ENCODE measurements at places on chromosomes 3 and 15. TPM values are rescaled to one million over a fixed set of nuclear protein-coding genes. Genes with fewer than 3 reads are reported as not detected.

Gene GPR160
- total RNA-seq: 5.0 TPM

Gene C2CD4A
- not detected for total RNA-seq

Gene FETUB
- not detected for total RNA-seq

Gene SENP5
- 37.0 TPM for total RNA-seq

Gene MED12L
- 0.76 TPM for total RNA-seq

Gene CCR9
- total RNA-seq: 0.08 TPM

Gene TRAIP
- total RNA-seq: 32.9 TPM

Gene GCHFR
- 50.6 TPM for total RNA-seq

Gene RAB5A
- 57.8 TPM for total RNA-seq

DNA sequence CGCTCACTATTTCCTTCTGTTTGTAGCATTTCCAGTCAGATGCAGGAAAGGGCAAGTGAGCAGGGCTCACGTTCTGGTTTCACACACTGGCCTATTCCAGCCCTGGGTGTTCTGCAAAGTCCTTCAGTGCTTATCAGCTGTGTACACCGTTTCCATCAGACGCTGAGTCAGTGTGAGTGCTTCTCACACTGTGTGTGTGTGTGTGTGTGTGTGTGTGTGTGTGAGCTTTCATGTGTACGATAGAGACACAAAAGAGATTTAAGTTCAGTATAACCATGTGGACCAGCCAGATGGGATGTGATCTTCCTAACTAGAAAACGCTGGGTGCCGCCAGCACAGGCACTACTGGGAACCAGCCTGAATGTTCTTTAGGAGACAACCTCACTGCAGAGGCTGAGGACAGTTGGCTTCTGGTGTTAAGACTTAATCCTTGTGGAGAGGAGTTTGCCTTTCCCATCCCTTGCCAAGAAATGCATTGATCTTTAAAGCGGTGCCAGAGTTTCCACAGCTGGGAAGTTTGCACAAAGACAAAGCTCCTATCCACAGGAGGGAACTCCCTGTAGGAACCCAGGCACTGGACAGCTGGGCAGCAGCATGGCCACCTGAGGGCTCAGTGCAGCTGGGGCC, 3.9 kb upstream of the CHSY1 start:
- peaks cover 5% of the 10 kb centered on the region for H3K27me3 ChIP-seq
- H3K27ac ChIP-seq: no peak overlapping the region
- peaks cover 5% of the 10 kb centered on the region for H3K36me3 ChIP-seq

DNA sequence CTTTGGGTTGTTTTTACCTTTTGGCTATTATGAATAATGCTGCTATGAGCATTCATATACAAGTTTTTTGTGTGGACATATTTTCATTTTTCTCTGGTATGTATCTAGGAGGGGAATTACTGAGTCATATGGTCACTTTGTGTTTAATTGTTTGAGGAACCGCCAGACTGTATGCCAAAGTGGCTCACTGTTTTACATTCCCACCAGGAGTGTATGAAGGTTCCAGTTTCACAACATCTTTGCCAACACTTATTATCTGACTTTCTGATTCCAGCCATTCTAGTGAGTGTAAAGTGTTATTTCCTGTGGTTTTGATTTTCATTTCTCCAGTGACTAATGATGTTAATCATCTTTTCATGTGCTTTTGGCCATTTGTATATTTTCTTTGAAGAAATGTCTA, 51.8 kb downstream of the CMTM7 start:
- DNase-seq: no peak
- no peak overlapping the region for H3K4me3 ChIP-seq
- H3K36me3 ChIP-seq: peaks cover 61% of the 10 kb centered on the region
- H3K27me3 ChIP-seq: no peaks in the 10 kb centered on the region

- peak; percentile 84 for DNase-seq
- peaks cover 37% of the 10 kb centered on the region for H3K36me3 ChIP-seq
- H3K4me3 ChIP-seq: peak overlapping the region; percentile 39
- peak overlapping the region; percentile 93 for H3K27ac ChIP-seq
- H3K27me3 ChIP-seq: no peaks in the 10 kb centered on the region
Measured at GRCh38 chr3:187802928-187803259, 57.6 kb upstream of the BCL6 start.

DNA sequence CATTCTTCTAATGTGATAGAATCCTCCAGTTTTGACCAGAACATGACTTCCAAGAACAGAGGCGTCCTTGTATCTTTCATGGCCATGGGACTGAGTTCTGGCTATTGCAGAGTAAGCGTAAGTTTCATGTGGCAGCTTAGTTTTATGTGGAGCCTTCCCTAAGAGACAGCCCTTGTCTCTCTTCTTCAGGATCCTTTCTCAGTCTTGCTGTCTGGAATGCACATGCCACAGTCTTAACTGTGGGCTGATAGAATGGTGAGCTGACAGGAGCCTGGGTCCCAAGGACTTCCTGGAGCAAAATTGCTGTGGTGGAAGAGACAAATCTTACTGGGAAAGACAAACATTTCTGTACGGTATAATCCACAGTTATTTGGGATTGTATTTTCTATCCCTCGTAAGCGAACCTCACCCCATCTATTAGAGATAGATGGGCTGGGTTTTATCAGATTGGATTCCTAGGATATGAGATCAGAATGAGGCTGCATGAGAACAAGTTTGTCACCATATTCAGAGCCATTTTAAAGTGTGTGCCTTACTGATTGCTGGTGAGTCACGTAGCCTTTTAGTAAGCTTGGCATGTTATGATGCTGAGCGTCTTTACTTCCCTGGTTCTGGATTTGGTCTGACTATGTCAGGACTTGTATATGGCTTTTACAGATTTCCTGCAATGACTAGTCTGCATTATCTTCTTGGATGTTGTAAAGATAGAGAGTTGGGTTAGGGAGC, 32.8 kb downstream of the CDIN1 start:
- H3K36me3 ChIP-seq: no peaks in the 10 kb centered on the region
- DNase-seq: no peak

DNA sequence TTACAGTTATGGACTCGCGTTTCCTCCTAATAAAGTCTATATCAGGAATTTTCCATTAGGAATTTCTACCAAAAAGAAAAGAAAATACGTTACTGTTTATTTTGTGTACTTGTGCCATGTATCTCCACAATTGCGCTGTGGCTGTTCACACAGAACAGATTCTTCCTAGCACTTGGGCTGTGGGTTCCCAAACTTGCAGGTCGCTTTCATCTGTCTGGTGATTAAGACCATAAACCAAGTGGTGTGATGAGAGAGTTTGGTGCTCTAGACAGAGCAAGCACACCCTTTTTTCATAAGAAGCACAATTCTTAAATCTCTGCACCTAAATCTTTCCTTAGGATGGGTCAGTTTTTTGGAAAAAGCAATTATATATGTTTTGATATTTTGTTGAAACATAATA, 203.3 kb downstream of the TP63 start:
- no peak for DNase-seq
- no peaks in the 10 kb centered on the region for H3K27me3 ChIP-seq
- H3K27ac ChIP-seq: no peak overlapping the region
- H3K4me1 ChIP-seq: no peaks in the 10 kb centered on the region
- H3K36me3 ChIP-seq: no peaks in the 10 kb centered on the region

DNA sequence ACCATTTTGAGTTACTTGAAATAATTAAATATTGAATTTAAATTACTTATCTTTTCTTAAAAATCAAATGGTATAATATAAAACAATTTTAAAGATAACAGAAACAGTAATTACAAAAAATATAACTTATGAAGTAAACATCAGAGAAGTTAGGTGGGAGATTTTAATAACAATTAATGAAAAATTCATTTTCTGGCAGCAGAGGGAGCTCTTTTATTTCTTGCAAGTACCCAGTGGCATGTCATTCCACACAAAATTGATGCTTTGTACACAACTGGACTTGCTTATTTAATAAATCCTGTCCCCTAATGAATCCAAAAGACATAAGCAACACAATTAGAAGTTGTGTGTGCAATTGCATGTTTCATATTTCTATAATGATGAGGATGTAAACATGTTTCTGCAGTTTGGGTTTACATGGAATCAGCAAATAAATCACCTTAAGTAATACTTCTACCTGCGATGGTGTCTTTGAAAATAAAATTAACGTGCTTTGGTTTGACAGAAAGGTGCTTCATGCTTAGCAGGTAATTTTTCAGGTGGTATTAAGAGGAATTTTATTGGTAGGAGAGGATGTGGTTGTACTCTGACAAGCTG, 861.3 kb downstream of the ZPLD1 start:
- no peaks in the 10 kb centered on the region for H3K36me3 ChIP-seq

- H3K27me3 ChIP-seq: peaks cover 18% of the 10 kb centered on the region
- no peaks in the 10 kb centered on the region for H3K36me3 ChIP-seq
- no peak overlapping the region for H3K4me3 ChIP-seq
- H3K4me1 ChIP-seq: peaks cover 3% of the 10 kb centered on the region
- no peak overlapping the region for H3K27ac ChIP-seq
- no peak for DNase-seq
Measured at GRCh38 chr15:51049081-51049480, 45.6 kb downstream of the TNFAIP8L3 start.

DNA sequence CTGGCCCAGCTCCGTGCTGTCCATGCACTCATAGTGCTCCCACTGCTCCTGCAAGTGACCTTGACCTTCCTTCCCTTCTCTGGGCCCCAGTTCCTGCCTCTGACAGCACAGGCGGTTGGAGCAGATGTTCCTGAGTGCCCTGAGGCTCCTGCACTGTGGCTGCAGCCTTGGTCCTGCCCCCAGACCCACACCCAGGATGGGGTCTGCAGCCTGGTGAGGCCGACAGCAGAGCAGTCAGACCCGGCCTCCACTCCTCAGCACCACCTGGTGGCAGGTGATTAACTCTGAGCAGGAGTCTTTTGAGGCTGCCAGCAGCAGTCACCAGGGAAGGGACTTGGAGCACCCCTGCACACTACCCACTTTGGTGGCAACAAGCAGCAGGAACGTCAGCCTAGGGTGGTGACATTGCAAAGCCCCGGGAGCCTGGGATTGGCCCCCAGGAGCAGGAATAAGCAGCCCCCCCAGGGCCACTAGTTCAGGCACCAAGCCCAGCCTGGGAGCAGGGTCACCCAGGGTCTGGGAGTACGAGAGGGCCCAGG, 64.6 kb downstream of the CYP11A1 start:
- no peak overlapping the region for H3K27ac ChIP-seq
- no peaks in the 10 kb centered on the region for H3K4me1 ChIP-seq
- DNase-seq: peak; percentile 61
- H3K27me3 ChIP-seq: peaks cover 44% of the 10 kb centered on the region
- no peaks in the 10 kb centered on the region for H3K36me3 ChIP-seq
- H3K4me3 ChIP-seq: no peak overlapping the region

- DNase-seq: no peak
- H3K4me1 ChIP-seq: no peaks in the 10 kb centered on the region
- no peak overlapping the region for H3K27ac ChIP-seq
- no peaks in the 10 kb centered on the region for H3K36me3 ChIP-seq
Measured at GRCh38 chr15:97174886-97175540, 785.5 kb upstream of the ARRDC4 start.

DNA sequence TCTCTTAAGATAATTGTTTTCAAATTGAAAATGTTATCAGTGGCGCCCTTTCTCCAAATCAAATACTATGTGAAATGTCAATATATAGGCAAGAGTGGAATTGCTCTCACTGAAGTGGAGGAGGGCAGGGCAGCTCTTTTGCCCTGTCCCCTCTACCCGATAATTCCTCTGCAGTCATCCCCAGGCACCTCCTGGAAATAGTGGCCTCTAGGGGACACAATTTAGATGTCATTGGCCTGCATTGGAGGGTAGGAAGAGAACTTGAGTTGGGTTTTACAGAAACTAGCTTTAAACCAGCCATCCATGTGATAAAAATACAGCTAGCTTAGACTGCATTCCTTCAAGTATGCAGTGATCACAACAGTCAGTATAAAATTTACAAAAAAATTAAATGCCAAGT, 288.9 kb downstream of the EDEM1 start:
- no peaks in the 10 kb centered on the region for H3K4me1 ChIP-seq
- H3K4me3 ChIP-seq: no peak overlapping the region
- DNase-seq: no peak
- no peaks in the 10 kb centered on the region for H3K36me3 ChIP-seq
- no peaks in the 10 kb centered on the region for H3K27me3 ChIP-seq
- no peak overlapping the region for H3K27ac ChIP-seq

- H3K36me3 ChIP-seq: no peaks in the 10 kb centered on the region
- H3K4me1 ChIP-seq: peaks cover 2% of the 10 kb centered on the region
- DNase-seq: no peak
- no peak overlapping the region for H3K27ac ChIP-seq
- H3K4me3 ChIP-seq: no peak overlapping the region
Measured at GRCh38 chr3:19432669-19433068, 284.4 kb downstream of the KCNH8 start.

GRCh38 chr3:19149368-19149767, 1.1 kb downstream of the KCNH8 start:
- no peak overlapping the region for H3K27ac ChIP-seq
- DNase-seq: peak; percentile 61
- peaks cover 17% of the 10 kb centered on the region for H3K4me1 ChIP-seq
- H3K4me3 ChIP-seq: no peak overlapping the region
- H3K27me3 ChIP-seq: peaks cover 33% of the 10 kb centered on the region
- no peaks in the 10 kb centered on the region for H3K36me3 ChIP-seq

DNA sequence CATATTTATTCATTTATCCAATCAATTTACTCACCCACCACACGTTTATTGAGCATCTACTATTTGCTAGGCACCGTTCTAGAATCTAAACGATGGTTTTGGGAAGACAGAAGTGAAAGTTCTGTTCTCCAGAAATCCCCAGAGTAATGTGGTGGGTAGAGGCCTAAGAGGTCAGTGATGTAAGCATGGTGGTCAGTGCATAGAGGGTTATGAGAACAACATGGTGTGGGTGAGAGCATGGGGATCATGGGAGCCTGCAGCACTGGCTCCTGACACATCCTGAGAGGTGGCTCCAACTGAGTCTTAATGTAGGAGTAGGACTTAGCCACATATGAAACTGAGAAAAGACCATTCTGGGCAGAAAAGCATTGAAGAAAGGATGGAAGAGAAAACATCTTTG, 85.3 kb upstream of the TNFAIP8L3 start:
- no peak overlapping the region for H3K4me3 ChIP-seq
- H3K27me3 ChIP-seq: peaks cover 6% of the 10 kb centered on the region
- H3K4me1 ChIP-seq: no peaks in the 10 kb centered on the region
- no peak overlapping the region for H3K27ac ChIP-seq
- H3K36me3 ChIP-seq: no peaks in the 10 kb centered on the region
- DNase-seq: no peak

DNA sequence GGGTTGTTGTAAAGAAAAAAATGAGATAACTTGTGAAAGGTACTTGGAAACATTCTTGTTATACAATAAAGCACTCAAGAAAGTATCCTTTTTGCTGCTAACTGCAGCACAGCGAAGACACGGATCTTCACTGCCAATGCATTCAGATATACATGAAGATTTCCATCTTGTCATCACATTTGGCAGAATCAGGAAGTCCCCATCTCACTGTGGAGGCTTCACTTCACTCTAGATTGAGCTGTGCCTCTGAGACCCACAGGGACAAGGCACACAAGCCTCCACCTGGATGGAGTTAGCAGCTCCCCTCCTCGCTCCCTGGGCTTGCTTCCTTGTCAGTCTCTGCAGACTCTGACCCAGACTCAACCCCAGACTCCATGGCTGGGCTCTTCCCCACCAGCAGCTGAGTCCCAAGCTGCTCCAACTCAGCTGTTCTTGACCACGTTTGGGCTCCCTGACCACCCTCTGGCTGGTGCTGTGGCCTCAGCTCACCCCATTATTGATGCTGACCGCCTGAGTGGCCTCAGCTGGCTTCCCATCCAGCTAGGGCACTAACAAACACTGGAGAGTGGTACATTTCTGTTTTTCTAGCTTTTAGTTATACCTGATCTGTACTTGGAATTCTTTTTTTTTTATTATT, 45.4 kb upstream of the SMAD3 start:
- H3K36me3 ChIP-seq: no peaks in the 10 kb centered on the region
- peaks cover 16% of the 10 kb centered on the region for H3K4me1 ChIP-seq
- DNase-seq: no peak
- no peak overlapping the region for H3K27ac ChIP-seq
- peaks cover 11% of the 10 kb centered on the region for H3K27me3 ChIP-seq
